ENCODE measurements at places on chromosomes 13 and 19. TPM values are rescaled to one million over a fixed set of nuclear protein-coding genes. Genes with fewer than 3 reads are reported as not detected.

WASF3 gene
- 4.3 TPM for total RNA-seq

DNA sequence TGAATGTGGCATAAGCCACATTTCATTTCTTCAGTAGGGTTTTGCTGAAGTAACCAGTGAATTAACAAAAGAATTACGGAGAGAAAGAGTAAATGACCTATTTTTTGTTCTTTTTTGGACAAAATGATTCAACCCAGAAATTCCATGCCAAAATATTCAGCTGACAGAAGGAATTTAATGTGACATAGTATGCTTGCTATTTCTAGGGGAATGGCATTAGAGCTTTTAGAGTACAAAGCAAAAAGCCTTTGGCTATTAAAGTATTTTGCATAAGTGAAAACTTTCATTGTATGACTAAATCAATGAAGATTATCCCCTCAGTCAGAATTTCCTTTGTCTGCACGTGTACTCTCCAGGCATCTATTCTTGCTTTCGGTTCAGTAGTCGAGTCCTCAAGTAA, 465.3 kb downstream of the COG6 start:
- H3K4me1 ChIP-seq: no peaks in the 10 kb centered on the region
- no peaks in the 10 kb centered on the region for H3K36me3 ChIP-seq
- no peak for DNase-seq
- no peak overlapping the region for H3K27ac ChIP-seq

GRCh38 chr19:30344446-30345425, 27.4 kb upstream of the ZNF536 start:
- H3K27me3 ChIP-seq: no peaks in the 10 kb centered on the region
- DNase-seq: no peak

DNA sequence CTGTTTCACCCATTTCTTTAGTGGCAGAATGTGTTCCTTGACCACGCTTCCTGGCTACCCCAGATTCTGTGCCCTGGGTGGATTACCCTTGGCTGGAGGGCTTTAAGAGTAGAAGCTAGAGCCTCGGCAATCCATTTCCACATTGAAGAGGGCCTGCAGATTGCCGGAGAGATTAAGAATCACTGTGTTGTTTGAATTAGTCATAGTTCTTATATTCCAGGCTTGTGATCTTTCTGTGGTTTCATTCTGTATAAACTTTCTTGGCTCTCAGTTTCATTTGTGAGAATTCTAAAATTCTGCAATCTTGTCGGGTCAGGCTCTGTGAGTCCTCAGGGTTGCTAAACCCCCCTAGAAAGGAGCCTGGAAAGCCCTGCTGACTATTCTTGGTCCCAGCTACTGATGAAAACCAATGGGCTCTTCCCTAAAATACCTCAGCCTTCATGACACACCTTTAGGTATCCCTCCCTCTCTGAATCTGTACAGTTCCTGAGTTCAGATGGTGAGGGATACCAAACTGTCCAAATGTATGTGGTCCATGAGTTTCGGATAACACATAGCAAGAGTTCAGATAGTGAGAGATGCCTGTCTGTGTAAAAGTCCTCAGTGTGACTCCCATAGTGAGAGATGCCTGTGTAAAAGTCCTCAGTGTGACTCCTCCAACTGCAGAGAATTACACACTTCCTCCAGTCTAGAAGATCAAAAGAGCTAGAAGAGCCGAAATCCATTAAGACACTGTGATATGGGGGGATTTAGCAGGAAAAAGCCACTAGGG, 4.3 kb downstream of the PHF11 start:
- peak overlapping the region; percentile 78 for H3K27ac ChIP-seq
- H3K36me3 ChIP-seq: no peaks in the 10 kb centered on the region
- H3K4me1 ChIP-seq: peaks cover 17% of the 10 kb centered on the region
- H3K4me3 ChIP-seq: peak overlapping the region; percentile 28

DNA sequence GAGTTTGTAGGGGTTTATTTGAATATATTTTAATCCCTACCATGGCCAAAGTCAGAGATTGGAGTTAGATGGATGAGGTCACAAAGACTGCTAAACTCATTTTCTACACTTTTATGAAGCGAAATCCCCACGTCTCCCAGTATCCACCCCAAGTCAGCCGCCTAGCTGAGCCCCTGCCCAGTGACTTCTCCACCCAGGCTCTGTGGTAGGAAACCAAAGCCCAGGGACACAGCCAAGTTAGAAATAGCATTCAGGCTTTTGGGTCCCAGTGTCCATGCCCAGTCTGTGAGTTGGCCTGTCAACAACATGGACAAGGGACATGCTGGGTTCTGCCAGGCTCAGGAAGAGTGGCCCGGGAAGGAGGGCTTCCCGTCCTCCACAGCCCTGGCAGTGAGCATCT, 474.0 kb downstream of the FOXO1 start:
- no peak overlapping the region for H3K27ac ChIP-seq
- no peak overlapping the region for H3K4me3 ChIP-seq
- no peaks in the 10 kb centered on the region for H3K27me3 ChIP-seq
- no peaks in the 10 kb centered on the region for H3K36me3 ChIP-seq

Data from IMR-90 (cell line).